Activated T-helper 1 cell treated with anti-CD3 and anti-CD28 coated beads, Interleukin-2, amount 50 U/mL, for 16 hours (primary cell): ENCODE measurements at places on chromosomes 3 and 15.

DNA sequence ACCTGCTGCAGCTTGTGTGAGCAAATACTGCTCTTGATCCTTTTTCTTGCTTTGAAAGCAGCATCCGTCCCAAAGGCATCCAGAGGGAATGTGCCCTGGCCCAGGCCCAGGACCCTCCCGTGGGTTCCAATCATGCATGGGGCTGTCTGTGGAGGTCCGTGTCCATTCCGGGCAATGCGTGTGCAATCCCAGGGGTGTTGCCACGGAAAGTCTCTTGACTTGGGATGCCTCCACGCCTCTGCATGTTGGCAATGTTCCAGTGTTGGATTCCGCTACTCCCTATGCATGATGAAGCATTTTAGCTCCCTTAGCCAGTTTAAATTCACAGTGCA lies 105.7 kb downstream of the SNRPN start:
- no peak for DNase-seq

DNA sequence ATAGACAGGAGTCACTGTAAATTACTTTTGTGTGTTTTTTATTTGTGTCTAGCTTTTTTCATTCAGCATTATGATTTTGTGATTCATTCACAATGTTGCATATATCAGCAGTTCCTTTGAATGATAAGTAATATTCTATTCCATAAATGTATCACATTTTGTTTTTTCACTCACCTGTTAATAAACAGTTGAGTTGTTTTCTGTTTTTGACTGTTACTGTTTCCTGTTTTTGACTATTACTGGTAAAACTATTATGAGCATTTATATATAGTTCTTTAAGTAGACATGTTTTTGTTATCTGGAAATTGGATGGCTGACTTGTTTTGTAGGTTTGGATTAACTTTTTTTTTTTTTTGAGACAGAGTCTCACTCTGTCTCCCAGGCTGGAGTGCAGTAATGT lies 138.4 kb downstream of the RSRC1 start:
- no peak for DNase-seq

- DNase-seq: no peak
Measured at GRCh38 chr15:62603742-62604141, 438.7 kb upstream of the C2CD4B start.

DNA sequence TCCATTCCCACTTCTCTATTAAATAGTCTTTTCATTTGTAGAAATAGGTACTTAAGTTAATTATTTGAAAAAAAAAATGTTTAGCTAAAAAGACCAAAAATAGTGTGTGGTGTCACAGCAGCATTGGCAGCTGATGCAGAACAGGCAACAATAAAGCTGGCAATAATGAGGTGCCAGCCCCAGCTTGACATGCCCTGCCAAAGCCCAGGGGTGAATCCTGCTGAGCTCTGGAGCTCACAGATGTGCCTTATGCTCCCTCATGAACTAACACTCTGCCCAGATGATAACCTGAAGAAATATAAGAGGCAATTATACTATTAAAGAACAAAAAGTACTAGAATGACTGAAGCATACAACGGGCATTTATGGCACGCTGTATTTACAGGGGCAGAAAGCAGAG lies 63.8 kb downstream of the IGSF11 start:
- DNase-seq: no peak

DNA sequence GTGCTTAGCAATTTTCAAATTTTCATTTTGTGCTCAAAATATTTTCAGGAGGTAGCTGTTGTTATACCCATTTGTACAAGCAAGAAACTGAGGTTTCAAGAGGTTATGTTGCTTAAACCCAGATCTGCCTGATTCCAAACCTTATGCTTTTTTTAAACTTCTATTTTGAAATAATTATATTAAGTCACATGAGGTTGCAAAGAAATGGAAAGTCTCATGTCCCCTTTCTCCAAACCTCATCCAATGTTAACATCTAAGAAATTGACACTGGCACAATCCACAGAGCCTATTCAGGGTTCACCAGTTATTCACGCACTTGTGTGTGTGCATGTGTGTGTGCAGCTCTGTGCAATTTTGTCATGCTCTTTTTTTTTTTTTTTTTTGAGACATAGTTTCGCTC lies 35.1 kb downstream of the B3GNT5 start:
- no peak for DNase-seq

GRCh38 chr15:69395991-69396390 lies 18.2 kb upstream of the KIF23 start:
- no peak for DNase-seq

DNA sequence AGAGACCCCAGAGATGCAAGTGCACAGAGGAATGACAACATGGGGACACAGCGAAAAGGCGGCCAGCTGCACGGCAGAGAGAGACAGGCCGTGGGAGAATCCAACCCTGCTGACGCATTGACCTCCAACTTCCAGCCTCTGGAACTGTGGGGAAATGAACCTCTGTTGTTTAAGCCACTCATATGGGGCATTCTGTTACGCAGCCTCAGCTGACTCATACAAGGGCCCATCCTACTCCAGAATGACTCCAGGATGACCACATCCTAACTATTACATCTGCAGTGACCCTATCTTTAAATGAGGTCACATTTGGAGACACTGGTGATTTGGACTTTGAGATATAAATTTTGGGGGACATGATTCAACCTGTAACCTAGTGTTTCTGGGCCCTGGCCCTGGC lies 44.0 kb downstream of the KLF15 start:
- DNase-seq: no peak

DNA sequence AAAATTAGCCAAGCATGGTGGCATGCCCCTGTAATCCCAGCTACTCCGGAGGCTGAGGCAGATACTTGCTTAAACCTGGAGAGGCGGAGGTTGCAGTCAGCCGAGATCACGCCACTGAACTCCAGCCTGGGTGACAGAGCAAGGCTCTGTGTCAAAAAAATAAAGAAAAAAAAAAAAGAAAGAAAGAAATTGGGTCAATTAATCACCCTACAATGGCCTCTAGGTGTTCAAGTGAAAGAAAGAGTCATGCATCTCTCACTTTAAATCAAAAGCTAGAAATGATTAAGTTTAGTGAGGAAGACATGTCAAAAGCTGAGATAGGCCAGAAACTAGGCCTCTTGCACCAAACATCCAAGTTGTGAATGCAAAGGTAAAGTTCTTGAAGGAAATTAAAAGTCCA lies 44.9 kb upstream of the GSK3B start:
- DNase-seq: no peak
